ENCODE measurements at places on chromosomes 1 and 21.

- no peak for DNase-seq
These were observed 257.2 kb downstream of the PTGER3 start for GRCh38 chr1:70790232-70790923.

GRCh38 chr1:241485554-241485992 is 34.0 kb downstream of the FH start:
- DNase-seq, result no peak

DNA sequence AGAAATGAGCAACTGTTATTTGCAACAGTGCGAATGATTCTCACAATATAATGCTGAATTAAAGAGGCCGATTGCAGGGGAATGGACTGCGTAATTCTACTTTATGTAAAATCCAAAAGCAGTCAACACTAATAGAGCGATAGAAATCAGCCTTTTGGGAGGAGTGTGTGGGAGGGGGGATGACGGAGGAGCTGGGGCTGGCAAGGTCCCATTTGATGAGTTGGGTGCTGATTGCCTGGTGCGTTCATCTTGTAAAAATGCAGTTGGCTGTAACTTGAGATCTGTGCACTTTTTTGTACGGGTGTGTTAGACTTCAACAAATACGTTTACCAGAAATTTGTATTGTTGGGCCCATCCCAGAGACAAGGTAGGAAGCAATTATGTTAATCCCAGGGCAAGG is 20.7 kb downstream of the TNFRSF8 start:
- no peak for DNase-seq

DNA sequence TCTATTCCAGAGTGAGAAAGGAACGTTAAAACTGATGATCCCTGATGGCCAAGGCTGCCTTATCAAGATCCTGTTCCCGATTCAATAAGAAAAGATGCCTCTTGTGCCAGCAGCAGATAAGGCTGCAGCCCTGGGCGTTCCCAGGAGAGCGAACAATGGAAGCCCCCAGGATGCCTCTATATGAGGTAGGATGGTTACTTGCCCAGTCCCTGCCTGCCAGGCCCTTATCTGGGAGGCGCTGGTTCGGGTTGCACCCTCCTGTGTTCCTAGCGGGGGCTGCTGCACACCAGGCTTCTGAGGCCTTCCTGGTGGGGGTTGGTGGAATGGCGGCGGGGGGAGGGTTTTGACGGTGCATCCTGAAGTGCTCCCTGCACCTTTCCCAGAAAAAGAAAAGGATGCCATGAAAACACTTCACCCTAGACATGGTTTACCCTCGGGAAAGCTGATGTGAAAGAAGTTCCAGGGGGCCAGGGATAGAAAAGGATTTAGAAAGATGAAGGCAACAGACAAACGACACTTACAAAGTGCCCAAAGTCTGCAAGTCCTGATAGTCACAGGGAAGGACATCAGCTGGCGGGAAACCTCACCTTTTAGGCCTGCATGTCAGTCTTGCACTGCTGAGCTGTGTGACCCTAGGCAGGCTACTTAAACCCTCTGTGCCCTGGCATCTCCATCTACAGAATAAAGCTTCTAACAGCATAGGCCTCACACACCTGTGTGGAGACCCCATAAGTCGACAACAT is 100.3 kb downstream of the KCNJ15 start:
- no peak for DNase-seq

GRCh38 chr1:99004254-99004860 is 304 bp downstream of the PLPPR5 start:
- DNase-seq, result peak; percentile 8

DNA sequence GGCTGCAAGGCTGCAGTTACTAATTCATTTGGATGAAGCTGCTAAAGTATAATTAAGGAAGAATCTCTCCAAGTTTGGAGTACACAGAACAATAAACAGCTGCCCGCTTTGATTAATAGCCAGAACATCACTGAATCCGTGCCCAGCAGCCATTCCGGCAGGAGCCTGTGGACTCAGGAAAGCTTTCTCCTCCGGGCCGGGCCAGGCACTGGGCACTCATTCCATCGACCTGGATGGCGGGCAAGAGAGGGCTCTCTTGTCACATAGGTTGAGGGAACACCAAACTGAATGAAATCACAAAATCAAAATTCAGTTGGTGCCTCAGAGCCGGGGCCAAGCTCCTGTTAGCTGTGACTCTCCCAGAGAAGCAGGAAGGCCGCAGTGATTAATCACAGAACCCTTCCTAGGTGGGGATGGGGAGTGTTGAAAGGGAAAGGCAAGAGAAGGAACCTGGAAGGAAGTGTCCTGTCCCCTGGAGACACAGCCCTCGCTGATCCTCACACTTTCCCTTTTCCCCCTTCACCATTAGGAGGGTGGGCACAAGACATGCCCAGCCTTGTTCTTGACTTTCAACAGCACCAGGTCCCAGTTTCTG is 306.7 kb downstream of the NPHP4 start:
- DNase-seq, result no peak

GRCh38 chr1:199272139-199272544 is 633.3 kb downstream of the PTPRC start:
- no peak for DNase-seq

DNA sequence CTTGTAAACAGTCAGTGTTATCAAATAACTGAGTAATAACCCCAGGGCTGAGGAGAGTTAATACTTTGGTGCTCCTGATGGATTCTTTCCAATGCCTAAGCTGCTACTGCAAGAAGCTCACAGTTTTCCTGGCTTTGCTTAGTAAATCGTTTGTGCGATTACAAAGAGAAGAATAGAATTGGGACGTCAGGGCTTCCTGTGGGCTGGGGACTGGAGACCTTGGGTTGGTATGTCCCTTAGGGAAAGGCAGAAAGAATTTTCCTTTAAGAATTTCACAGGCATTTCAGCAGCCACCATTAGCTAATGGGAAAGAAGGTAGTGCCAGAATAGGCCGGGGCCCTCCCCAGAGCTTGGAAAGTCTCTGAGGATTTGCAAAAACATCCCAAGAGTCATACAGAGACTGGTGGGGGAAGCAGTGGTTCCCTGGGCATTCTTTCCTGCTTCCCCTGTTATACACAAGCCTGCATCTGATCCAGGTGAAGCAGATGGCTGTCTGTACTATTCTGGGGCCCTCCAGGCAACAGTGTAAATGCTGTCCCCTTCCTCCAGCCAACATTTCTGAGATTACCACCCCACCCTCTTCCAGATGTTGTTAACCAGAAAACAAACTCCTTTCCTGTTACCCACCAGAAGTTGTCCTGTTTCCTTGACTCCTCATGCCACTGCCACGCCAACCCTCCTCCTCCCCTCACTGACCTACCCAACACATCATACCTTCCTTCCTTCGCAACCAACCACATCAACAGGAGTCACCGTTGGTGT is 40.2 kb downstream of the PLXNA2 start:
- DNase-seq, result no peak

- DNase-seq, result no peak
These were observed 96.8 kb upstream of the ADGRL2 start for GRCh38 chr1:81703756-81704463.

- peak; percentile 9 for DNase-seq
These were observed 679 bp downstream of the ABL2 start for GRCh38 chr1:179228783-179229213.

- DNase-seq, result no peak
These were observed 83.3 kb upstream of the PGBD5 start for GRCh38 chr1:230509281-230509977.

- DNase-seq, result no peak
These were observed 62.3 kb downstream of the OPTC start for GRCh38 chr1:203556047-203556851.

- no peak for DNase-seq
These were observed 10.3 kb upstream of the SLC45A1 start for GRCh38 chr1:8307628-8308027.

GRCh38 chr1:66468722-66469121 is 65.2 kb upstream of the SGIP1 start:
- DNase-seq, result no peak

DNA sequence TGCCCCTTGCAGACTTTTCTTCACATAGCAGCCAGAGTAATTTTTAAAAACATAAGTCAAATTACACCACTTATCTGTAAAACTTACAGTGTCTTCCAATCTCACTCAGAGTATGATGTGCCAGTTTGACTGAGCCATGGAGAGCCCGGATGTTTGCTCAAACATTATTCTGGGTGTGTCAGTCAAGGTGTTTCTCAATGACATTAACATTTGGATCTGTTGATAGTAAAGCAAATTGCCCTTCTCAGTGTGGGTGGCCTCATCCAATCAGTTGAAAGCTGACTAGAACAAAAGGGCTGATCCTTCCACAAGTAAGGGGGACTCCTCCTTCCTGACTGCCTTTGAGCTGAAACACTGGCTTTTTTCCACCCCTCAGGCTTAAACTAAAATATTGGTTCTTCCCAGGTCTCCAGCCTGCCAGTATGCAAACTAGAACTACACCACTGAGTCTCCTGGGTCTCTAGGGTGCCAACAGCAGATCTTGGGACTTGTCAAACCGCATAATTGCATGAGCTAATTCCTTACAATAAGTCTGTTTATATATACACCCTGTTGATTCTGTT is 157.9 kb upstream of the CTTNBP2NL start:
- DNase-seq, result no peak

GRCh38 chr1:112369392-112370285 is 26.4 kb upstream of the CTTNBP2NL start:
- DNase-seq, result peak; percentile 64

DNA sequence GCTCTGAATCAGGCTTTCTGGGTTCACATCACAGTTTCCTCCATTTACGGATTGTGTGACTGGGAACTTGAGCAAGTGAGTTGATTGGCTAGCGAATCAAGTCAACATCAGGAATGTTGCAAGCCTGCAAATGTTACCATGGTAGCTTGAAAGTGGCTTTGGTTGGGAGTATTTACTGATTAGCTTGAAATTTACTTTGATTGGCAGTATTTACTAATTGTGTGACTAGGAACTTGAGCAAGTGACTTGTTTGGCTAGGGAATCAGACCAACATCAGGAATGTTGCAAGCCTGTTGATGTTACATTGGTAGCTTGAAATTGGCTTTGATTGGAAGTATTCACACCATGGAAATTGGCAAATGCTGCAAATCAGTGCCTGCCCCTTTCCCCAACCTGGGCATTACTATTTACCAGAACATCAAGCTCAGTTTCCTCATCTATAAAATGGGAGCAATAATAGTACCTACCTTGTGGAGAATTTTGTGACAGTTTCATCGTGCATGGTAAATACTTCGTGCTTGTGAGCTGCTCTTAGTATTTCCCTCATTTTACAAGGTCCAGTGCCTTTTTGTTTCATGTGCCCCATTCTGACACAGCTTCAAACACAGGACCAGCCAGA is 23.1 kb upstream of the B3GALNT2 start:
- DNase-seq, result no peak

DNA sequence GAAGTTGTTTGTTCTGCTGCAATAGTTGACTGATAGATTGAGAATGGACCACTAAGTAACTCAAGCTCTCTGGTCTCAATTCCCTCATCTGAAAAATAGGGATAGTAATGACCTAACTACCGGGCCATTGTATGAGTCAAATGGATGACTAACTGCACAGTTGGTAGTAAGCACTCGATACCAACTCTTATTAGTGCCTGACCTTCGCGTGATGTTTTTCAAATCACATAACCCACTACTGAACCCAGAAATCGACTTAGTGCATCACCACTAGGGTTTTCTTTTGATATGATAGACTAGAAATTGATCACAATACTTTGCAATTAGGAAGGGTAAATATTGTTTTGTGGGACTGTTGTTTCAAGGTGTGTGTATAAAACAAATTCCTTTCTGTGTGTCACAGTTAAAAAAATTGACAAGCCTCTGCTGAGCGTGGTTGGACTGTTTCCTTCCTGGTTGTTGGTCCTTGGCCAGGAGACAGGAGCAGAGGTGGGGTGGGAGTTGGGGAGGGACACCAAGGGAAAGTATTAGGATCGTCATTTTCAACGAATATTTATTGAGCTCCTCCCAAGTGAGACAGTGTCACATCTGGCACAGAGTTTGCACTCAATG is 54.0 kb upstream of the LRP8 start:
- DNase-seq, result no peak

- no peak for DNase-seq
These were observed 633.2 kb upstream of the NEGR1 start for GRCh38 chr1:72915581-72915980.

GRCh38 chr1:89566761-89567174 is 42.1 kb downstream of the LRRC8B start:
- DNase-seq, result no peak

- no peak for DNase-seq
These were observed 19.5 kb downstream of the HLCS start for GRCh38 chr21:36946949-36947356.

DNA sequence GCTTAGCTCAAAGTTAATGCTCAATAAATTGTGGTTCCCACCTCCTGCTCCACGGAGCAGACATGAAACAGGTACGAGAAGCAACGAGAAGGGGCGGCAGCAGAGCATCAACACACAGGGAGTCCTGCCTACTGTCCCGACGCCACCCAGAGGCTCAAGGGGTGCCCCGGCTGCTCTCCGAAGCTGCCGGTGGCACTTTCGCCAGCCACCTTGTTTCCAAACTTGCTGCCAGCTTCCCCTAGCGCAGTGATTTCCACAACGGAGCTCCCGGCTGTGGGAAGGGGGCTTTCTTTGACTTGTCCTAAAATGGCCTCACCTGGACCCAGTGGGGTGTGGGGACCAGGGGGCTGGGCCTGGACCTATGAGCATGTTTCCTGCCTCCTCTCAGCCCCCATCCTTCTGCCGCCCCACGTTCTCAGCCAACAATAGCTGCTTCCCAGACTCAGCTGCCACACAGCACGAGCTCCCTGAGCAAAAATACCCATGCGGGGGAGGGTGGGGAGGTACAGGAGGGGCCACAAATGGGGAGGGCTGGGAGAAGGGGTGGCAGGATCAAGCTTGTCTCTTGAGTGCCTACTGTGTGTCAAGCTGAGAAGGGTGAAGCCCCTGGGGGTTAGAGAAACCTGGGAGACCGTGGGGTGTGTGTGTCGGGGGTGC is 35.6 kb upstream of the ECE1 start:
- no peak for DNase-seq

- no peak for DNase-seq
These were observed 46.8 kb downstream of the SPATA46 start for GRCh38 chr1:162329826-162330225.

DNA sequence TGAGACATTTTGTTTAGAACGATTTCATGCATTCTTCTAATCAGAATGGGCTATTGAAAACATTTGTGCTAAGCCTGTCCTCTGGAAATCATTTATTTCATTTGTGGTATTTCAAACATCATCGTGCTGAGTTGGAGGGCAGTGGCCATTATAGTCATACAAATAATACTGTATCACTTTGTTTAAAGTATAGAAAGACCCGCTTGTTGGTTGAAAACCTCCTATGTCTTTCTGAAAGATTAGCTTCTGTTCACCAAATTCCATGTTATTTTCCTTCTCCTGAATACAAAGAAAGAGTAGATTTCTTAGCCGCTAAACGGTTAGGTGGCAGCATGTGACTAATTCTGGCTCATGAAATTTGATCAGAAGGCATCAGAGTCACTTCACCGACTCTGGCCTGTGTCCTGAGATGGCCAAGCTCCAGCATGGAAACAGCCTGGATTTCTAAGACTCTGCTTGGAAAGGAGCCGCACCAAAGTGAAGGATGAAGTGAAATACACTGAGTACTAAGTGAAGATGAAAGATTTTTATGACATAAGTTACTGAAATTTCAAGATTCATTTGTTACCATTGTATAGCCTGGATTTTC is 355.1 kb downstream of the USP25 start:
- no peak for DNase-seq

- DNase-seq, result no peak
These were observed 21.6 kb downstream of the C2CD2 start for GRCh38 chr21:41932191-41932575.

All from central memory CD4-positive, alpha-beta T cell (primary cell).